Stimulated activated CD4-positive, alpha-beta T cell treated with anti-CD3 and anti-CD28 coated beads, Interleukin-1b, Interleukin-23, amount 100 ng/mL, for 48 hours (primary cell): ENCODE measurements at places on chromosomes 5 and 9.
A peak's percentile ranks its signal among the peaks of the same experiment; 100 is the strongest.

DNA sequence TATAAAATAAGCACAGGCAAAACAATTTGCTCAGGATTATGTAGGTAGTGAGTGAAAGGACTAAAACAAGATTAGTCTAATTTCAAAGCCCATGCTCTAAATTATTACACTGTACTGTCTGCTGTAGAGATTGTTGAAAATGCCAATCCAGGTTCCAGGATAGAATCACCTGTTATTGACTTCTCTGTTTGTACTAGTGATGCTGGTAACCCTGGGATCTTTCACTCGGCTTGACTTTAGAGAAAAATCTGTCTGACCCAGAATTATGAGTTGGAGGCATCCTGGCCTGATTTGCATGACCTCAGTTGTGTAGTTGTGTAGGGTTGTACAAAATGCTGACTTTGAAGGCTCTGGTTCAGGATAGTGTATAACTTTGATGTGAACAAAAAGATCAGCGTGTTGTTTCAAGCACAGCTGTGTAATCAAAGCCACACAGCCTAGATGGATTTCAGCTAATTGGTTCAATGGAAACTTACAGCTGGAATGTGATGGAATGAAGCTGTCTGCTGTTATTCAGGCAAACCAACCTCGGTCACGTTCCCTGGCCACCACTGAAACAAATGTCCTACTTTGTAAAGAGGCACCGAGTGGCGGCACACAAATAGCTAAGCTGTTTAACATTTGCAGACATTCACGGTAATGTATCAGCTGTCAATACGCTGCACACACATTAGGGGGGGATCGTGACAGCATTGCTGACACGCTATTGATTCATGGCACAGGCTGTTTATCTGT, 340.3 kb downstream of the KCTD16 start:
- DNase-seq, result no peak

DNA sequence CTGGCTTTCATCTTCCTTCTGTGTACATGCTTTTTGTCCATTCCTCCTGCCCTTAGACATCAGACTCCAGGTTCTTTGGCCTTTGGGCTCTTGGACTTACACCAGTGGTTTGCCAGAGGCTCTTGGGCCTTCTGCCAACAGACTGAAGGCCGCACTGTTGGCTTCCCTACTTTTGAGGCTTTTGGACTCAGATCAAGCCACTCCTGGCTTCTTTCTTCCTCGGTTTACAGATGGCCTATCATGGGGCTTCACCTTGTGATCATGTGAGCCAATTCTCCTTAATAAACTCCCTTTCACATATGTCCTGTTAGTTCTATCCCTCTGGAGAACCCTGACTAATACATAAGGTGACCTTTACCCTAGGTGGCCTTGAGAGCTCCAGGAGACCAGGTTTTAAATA, 189.1 kb upstream of the CCNG1 start:
- DNase-seq, result no peak

DNA sequence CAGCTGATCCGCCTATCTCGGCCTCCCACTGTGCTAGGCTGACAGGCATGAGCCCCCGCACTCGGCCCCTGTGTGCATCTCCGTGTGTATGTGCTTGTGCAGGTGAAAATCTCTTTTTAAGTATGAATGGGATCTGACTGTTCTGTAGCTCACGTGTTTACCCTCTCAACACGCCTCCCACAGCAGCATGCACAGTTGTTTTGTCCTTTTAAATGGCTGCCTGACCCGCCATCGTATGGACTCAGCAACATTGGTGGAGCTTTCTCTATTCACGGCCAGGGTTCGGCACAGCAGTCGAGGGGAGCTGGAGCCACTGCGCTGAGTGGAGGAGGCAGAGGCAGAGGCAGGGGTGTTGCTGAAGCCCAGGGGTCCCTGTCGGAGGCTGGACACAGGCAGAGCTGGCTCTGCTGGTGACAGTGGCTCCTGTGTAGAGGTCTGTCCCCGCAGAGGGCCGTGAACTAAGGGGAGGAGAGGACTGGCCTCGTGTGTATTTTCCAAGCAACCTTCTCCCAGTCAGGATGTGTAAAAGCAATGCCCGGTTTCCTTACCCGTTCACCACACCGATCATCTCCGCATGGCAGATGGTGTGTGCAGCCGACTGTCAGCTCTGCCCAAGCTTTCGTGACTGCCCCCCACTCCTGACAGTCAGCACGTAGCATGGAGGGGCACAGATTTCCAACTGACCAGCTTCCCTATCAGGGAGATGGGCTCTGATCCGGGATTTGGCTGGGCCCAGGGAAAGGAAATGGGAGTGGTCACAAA, 37.3 kb downstream of the MRPL36 start:
- DNase-seq, result no peak

DNA sequence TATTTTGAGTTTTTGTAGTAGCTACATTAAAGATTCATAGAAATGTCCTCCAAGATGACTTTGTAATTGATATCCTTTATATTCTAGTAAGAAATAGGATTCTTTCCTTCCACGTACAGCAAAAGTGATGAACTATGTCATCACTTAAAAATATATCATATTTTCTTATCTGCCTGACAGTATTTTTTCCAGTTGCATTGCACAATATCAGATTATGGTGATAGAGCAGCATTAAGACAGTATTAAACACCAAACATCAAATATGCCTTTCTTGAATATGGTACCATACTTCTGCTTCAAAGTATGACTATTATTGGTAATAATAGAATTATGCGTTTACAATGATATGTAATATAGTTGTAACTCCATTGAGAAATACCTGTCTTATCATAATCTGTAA, 919.8 kb upstream of the EDIL3 start:
- no peak for DNase-seq

DNA sequence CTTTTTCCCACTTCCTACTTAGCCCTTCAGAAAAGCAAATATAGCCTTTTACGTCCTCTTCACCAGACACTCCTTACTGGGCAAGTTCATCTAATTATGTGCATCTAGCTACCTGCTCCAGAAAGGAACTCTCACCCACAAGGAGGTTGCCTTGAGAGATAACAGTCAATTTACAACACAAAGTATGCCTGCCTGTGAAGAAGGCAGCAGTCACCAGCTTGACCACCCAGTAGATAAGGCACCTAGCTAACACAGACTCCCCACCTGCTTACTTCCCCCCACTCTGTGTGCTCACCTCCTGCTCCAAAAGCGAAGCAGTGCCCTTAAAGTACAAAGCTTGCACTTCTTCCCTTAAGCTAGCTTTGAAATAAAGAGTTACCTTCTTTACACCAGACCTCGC, 111.7 kb upstream of the MRPS30 start:
- DNase-seq, result no peak

DNA sequence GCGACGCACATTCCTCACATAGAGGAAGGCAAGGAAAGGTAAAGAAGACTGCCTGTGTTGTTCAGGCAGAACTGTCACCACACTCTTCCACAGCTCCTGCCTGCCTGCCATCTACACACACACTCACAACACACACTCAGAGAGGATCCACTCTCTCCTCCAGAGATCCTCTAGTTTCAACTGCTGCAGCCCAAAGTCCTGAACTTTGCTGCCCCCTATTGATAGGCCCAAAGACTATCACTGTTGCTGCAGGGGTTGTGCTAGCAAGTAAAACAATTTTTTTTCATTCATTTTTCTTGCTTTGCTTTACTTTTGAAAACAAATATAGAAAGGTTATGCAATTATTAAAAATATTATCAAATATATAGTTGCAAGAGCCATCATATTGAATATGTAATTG, 5.9 kb upstream of the CFAP90 start:
- DNase-seq, result peak; percentile 37

DNA sequence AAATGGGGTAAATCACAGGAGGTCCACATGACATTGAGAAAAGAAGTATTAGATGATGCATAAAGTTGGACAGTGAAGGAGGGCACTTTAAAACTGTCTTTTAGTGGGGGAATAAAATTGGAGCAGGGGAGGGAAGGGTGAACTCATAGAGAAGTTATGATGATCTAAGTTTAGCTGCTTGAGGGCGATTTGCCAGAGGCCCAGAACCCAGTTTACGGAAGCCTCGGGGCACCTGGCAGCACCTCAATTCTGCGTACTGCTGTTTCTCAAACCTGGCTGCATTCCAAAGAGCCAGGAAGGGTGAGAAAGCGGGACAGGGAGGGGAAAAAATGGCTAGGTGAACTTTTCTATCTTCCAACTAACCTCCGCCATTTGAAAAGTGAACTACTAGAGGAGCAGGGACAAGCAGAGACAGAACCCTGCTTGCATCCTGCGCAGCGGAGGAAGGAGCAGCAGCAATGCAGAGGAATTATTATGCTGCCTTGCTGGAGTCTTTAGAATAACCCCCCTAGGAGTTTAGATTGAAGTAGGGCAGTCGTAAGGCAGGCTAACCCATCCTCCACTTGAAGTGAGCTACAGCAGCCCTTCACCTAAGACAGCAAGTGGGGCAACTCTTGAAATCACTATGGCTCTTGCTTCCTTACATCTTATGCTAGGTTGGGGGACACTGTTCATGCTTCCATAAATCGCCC, 316.8 kb downstream of the BRINP1 start:
- no peak for DNase-seq

DNA sequence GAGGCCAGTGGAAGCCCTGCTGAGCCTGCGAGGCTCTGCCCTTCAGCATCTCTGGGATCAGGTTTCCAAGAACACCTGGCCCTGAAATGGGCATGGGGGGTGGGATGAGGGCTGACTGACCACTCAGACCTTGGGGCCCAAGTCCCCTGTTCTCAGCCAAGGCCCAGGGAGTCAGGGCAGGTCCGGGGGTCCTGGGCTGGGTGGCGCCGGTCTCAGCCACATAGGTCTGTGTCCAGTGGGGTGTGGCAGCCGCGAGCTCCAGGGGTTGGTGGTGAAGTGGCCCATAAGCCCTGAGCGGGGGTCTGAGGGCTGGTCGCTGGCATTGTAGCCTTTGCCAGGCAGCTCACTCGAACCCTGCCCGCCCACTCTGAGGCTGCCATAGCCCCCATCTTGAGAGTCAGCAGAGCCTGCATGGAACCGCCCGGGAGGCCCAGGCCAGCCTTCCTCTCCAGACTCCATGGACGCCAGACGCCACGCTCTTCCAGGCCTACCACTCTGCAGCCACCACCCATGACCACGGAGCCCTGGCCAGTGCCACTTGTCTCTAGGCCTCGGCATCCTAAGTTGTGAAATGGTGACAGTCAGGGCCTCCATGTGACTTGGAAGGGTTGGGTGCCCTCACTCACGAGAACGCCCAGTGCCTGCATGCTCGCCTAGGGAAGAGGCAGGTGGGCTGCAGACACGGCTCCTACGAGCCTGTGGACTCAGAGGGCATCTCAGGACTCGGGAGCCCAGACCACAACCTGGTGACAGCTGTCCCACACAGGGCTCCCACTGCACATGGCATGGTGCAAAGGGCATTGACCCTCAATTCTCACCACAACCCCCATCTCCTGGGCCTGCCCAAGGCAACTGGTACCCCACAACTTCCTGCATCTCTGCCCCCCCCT, 6.7 kb upstream of the DBH start:
- no peak for DNase-seq

GRCh38 chr9:136020206-136020605, 59.0 kb upstream of the UBAC1 start:
- DNase-seq, result no peak

- DNase-seq, result no peak
These were observed 51.3 kb upstream of the PTGER4 start for GRCh38 chr5:40628407-40628806.

DNA sequence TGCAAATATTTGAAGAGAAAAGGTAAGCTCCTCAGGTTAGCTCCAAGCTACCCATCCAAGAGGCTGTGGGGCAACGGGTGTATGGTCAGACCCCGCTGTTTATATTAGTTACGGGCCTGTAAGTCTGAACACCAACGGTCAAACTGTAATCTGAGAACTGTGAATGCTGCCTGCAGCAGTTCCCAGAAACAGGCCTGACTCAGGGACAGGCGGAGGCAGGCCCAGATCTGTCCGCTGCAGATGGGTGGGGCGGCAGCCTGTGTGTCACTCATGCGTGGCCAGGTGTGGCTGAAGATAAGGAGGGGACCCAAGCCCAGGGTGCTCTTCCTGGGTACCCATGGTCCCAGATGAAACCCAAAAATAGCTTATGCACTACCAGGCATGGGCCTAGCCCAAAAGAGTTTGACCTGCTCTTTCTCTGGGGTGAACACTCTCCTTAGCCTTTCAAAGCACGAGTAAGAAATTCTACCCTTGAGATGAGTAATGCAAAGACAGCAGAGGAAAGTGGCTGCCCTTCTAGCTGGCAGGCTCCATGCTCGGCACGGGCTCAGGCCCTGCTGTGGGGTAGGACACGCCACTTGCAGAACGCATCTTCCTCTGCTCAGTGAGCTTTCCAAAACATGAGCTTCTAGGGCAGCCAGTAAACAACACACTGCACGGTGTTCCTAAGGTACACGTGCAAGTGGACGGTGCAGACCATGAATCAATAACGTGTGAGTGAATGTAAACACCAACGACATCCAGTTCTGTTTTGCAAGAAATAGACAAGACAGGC, 9.1 kb downstream of the UBAC1 start:
- DNase-seq, result no peak

- no peak for DNase-seq
These were observed 714.8 kb downstream of the TLR4 start for GRCh38 chr9:118418887-118419565.

- DNase-seq, result no peak
These were observed 31.3 kb upstream of the COL15A1 start for GRCh38 chr9:98912450-98912849.

- DNase-seq, result no peak
These were observed 420.0 kb downstream of the SEMA5A start for GRCh38 chr5:9125852-9126251.

DNA sequence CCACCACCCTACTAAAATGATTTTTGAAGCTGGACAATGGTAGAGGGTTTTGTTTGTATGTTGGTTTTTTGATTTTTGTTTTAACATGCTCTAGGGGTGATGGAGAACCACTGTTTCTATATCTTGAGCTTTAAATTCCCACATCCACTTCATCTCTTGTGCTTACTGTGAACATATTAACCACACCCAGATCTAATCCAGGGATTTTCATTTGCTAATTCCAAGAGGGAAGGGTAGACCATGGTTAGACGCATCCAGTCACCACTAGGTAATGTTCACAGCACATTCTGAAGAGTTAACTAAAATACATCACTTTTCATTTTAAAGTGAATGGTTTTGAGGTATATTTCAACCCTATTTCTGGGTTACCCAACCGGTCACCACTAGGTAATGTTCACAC, 36.5 kb upstream of the IQGAP2 start:
- no peak for DNase-seq

GRCh38 chr5:136055612-136056309, 27.0 kb downstream of the TGFBI start:
- DNase-seq, result no peak
